ENCODE measurements at places on chromosomes 5 and 9. TPM values are rescaled to one million over a fixed set of nuclear protein-coding genes. Genes with fewer than 3 reads are reported as not detected.

DNA sequence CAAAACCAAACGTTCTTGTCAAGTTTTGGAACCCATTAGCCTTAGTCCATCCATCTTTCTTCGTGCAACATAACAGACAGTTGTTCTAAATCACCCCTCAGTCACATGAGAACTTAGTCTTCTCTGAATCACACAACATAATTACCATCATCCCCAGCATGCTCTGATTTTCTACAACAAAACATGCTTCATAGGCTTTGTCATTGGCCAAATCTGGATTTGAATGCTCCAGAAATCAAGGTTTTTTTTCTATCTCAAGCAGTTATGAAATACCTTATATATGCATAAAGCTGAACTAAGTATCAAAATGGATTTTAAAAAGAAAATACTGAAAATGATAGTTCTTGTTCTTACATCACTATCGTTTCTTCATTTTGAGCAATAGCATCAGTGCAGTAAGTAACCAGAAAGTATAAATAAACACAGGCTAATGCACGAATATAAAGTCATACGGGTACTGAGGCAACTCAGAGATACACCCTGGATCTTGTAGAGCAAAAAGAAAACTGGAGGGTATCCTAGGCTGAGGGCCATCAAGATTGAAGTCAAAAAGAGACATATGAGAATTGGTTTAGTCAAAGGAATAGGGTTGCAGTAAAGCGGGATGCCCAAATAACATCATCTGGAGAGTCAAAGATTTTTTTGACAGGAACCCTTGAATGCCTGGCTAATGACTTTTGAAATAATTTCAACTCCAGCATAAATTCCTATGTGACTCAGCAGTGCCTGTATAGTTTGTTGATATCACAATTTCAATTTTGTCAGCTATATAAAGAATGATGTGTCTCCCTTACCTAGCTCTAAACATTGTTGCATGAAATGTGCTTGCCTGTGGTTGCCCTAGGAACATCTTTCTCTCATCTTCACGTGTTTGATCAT is 164.7 kb downstream of the ADAMTSL1 start:
- no peak for DNase-seq

DNA sequence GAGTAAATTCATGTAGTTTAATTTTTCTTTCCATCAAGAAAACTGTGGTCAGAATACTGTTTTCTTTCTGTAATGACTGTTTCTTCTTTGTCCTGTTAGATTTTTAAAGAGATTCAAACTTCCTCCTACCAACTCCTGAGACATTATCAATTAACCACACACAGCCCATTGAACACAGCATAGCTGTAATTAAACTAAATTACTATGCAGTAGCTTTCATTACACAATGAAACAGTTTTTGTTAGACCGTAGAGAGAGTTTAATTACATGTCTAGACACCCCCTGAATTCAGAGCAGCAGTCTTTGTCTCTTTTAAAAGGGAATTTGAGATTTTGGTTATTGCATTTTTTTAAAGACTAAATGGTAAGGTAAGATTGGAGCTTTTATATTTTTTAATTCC is 77.5 kb downstream of the STARD4 start:
- DNase-seq: no peak

The PCDHGA5 gene
- total RNA-seq: not detected

- no peak for DNase-seq
These were observed 5.6 kb downstream of the HRH2 start for GRCh38 chr5:175663186-175664184.

DNA sequence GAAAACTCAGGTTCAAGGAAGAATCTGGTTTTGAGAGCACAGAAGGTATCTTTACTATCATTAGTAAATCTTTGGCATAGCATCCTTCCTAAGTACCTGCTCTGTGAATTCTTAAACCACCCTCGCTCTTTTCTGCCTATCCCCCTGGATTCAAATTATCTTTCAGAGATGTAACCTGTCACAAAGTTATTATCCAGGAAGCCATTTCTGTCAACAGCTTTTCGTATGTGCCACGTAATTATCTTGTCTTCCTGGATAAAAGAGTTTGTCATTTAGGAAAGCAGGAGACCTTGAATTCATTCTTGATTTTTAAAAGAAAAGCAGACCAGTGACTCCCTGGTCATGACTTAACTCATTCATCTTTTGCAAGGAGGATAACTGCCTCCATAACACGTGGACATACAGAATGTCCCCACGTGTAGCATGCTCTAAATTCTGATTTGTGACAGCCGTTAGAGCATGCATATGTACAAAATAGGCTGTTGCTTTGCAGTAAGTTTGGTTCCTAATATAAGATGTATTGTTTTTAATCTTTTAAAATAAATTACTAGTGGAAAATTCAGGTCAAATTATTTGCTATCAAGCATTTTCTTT is 189.0 kb downstream of the TRIO start:
- no peak for DNase-seq

The FGF1 gene
- total RNA-seq: not detected

- DNase-seq: no peak
These were observed 317.8 kb downstream of the PRDM9 start for GRCh38 chr5:23825196-23825595.

DNA sequence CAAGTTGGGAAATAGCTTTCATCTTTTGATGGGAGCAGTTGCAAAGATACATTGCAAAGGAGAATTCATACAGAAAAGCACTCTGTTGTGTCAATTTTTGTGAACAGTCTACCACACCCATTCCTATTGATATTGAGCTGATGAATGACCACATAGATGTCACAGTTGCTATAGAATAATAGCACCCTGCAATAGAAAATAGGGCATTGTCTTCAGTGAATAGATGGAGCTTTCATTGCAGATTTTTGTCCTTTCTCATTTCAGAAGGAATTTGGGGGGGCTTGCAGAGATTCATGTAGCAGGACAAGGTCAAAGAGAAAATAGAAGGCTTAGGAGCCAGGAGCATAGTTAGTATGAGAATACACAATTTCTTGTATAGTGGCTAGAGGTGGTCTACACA is 237.9 kb downstream of the TMEM38B start:
- no peak for DNase-seq

DNA sequence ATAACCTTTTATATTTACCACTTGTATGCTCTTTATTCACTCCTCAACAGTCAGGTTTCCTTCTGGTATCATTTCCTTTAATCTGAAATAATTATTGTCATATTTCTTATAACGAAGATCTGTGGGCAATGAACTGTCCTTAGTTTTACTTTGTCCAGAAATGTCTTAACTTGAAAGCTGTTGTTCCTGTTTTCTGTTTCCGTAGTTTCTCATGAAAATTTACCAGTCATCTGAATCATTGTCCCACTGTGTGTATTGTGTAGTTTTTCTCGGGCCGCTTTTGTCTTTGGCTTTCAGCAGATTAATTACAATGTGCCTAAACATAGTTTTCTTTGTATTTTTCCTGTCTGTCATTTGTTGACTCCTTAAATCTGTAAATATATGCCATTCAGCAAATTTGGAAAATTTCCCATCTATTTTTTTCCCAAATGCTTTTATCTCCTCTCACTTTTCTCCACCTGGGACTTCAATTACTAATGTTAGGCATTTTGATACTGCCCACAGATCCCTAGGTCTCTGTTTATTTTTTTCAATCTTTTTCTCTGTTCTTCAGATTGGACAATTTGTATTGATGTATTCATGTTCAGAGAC is 74.9 kb downstream of the PDE8B start:
- no peak for DNase-seq

DNA sequence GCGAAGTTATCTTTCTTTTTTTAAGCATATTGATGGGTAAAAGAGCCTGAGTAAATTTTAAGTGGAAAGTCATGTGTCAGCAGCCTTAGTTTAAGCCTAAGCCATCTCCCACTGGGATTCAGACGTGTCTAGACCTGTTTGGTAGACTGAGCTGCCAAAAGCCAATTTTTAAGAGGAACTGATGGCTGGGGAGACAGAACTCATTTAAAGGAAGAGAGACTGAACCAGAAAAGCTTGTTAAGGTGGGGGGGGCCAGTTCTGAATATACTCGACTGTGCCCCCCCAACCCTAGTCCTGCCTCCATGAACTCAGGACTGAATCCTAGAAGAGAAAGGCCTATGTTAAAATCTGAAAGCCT is 58.3 kb upstream of the PLPP1 start:
- DNase-seq: no peak

GRCh38 chr5:44983006-44983405 is 174.3 kb downstream of the MRPS30 start:
- DNase-seq: no peak

The LCN1 gene
- total RNA-seq: not detected

DNA sequence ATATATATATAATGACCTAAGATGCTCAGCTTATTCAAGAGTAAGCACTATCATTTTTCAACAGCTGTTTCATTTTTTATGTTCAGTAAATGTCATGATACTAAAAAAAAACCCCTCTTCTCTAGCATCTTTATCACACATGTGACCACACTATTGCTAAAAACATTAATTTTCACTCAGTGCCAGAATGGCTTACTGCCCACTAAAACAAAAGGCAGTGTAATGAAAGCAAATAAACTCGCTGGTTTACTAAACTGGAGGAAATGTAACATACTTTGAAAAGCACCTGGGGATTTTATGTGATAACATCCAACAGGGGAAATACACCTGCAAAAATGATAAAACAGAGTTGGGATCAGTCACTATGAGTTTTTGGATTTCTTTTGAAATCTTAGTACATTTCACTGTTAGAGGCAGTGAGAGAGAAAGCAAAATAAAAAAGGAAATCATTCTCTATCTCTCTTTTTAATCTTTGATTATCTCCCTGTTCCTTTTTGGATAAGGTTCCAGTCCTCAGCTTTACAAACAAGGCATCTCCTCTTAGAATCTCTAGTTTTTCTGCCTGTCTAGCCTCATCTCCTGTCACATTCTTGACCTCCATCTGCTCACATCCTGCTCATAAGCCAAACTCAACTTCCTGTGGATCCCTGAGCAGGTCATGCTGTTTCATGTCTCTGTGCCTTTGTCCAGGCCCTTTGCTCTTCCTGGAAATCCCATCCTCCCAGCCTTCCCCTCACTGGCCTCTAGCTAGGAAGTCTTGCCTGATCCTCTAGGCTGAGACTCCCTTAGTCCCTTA is 338.0 kb downstream of the MAN2A1 start:
- DNase-seq: no peak

GRCh38 chr5:149432376-149432775 is 53.3 kb upstream of the IL17B start:
- no peak for DNase-seq

- no peak for DNase-seq
These were observed 153.8 kb downstream of the COL23A1 start for GRCh38 chr5:178436326-178436940.

GRCh38 chr5:145101246-145101645 is 733.9 kb downstream of the PRELID2 start:
- DNase-seq: no peak

The PHF24 gene
- total RNA-seq: not detected

DNA sequence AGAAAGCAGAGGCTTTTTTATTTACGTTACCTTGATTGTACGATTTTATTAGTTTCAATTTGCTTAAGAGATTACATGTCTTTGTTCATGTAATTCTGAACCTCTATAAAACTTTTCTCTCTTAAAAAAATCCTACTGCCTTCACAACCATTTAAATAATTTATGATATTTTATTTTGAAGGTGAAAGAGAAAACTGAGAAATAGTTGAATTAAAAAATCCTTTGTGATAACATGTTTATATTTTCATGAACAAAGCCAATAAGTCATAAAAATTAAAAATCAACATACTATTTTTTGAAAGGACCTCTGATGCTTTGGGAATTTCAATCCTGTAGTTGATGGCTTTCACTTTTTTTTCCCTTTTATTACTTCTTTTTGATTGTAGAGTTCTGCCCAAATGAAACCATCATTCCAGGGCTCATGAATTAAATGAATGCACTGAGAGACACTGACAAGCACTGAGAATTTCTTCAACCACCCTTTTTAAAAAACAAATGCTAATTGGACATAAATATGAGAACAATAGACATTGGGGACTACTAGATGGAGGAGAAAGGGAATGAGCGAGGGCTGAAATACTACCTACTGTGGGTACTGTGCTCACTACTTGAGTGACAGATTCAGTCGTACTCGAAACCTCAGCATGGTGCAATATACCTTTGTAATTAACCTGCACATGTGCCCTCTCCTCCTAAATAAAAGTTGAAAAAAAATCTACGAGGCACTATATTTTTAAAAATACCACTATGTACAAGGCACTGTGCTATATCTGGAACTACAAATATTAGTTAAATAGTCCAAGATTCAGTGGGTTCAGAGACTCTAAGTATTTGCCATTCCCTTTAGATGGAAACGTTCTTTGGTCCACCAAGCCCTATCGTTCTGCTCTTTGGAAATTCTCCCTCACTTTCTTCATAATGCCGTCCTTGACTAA is 5.9 kb downstream of the CDKN2A start:
- no peak for DNase-seq

The CDC20B gene
- total RNA-seq: not detected

The PPP3R2 gene
- not detected for total RNA-seq

The DDX4 gene
- not detected for total RNA-seq

The ENTPD2 gene
- not detected for total RNA-seq

DNA sequence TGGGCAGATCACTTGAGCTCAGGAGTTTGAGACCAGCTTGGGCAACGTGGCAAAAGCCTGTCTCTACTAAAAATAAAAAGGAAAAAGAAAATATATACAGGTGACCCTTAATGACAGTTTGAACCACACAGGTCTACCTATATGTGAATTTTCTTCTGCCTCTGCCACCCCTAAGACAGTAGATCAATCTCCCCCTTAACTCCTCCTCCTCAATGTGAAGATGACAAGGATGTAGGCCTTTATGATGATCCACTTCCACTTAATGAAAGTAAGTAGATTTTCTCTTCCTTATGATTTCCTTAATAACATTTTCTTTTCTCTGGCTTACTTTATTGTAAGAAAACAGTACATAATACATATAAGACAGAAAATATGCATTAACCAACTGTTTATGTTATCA is 3.4 kb downstream of the AKNA start:
- no peak for DNase-seq

DNA sequence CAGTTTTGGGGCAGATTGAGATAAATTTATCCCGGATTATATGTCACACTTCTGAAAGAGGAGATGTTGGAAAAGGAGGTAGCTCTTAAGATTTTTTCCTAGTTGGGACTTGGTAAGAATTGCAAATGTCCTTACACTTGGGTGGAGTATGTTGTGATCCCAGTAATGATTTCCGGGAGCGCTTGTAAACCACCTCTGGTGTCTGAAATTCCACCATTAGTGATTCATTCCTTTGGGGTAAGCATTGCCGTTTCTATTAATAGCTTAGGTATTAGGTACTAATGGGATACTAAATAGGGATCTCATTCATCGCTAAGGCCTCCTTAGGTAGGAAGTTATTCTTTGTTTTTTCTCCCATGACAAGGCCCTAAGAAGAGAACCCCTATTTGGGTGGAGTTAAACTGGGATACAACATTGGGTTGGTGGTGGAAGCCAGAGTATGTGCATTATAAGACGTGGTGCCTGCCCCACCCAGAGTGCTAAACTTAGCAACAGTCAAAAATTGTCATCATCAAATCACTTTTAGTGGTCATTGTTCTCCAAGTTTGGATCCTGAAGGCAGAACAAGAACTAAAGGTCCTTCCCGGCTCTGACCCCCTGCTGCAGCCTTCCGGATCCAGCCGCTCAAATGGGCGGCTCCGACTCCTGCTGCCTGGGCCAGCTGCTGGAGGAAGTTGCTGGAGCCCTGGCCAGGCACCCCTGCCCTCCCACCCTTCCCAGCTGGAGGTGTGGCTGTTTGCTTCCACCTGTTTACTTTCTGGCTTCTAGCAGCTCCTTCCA is 31.7 kb upstream of the DAB2IP start:
- no peak for DNase-seq

- no peak for DNase-seq
These were observed 39.2 kb downstream of the PPIC start for GRCh38 chr5:122997294-122997693.

Data from activated naive CD4-positive, alpha-beta T cell treated with anti-CD3 and anti-CD28 coated beads for 36 hours (primary cell).